ENCODE measurements at places on chromosomes 1 and 21.

DNA sequence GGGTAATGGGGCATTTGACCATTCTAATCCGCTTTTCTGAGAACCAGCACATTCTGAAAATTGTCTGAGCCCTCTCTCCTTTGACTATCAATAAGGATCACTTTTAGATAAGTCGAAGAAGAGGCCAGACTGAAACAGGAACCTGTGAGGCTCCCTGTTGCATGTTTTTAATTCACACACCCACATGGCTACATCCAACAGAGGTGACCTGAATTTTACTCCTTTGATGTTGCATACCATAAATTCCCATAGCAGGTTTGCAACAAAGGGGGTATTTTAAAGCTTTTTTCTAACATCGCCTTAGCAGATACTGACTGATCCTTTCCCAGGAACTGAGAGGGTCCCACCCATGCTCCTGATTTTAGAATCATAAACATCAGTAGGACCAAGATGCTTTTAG, 450.8 kb downstream of the USP25 start:
- no peak for DNase-seq

GRCh38 chr1:175218786-175219434, 26.3 kb upstream of the KIAA0040 start:
- DNase-seq: no peak

DNA sequence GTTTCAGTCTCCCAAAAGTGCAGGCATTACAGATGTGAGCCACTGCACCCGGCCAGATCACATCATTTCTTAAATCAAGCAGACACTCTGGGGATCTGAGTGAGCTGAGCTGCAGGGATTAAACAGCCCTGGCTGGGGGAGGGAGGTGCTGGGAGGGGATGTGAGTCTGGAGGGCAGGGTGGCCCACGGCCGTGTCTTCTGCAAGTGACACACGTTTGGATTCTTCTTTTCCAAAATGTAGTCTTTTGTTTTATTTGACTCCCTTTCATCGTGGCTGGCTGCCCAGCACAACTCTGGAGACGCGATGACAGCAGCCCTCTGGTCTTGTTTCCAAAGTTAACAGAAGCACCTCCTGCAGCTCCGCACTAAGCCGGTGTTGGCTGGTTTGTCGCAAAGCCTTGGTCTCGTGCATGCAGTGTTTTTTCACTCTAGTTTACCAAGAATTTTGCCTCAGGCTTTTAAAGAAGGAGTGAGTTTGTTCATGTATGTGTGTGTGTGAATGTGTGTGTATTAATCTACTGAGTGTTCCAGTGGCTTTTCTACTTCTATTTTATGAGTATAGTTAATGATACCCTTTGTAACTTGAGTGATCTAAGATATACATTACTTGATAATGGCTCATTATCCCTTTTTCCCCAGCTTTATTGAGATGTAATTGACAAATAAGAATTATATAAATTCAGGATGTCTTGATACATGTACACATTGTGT, 2.8 kb upstream of the KRTAP10-5 start:
- DNase-seq: no peak

DNA sequence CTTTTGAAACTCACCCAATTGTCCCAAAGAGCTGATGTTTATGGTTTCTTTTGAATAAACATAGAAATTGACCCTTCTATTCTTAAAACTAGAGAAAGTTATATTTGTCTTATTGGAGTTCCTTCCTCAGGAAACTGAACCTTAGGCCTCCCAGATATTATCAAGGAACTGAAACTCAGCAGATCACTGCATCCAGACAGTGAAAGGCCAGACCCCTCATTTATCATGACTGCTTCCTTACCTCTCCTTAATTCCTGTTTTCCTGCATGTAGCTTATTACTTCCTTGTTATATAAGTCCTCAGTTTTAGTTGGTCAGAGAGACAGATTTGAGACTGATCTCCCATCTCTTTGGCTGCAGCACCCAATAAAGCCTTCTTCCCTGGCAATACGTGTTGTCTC, 27.5 kb downstream of the SLC22A15 start:
- DNase-seq: no peak

DNA sequence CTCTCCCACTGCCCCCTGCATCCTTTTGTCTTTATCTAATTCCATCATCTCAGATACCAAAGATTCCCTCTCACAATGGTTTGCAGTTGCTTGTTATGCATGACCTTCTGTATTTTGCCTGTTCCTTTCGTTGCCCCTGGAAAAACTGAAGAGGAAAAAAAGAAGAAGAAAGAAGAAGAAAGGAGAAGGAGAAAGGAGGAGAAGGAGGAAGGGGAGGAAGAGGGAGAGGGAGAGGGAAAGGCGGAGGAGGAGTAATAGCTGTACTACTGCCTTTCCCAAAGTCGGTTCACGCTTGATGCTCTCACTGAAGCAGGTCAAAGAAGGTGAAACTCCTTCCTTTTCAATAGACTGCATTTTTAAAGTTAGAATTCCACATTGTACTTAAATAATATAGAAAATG, 513.8 kb downstream of the PTPRC start:
- no peak for DNase-seq

GRCh38 chr1:64199154-64199553, 4.3 kb upstream of the UBE2U start:
- no peak for DNase-seq

- DNase-seq: no peak
Measured at GRCh38 chr1:92886886-92887419, 55.1 kb downstream of the RPL5 start.

GRCh38 chr21:34205811-34206571, 132.6 kb downstream of the MRPS6 start:
- DNase-seq: peak; percentile 92

- no peak for DNase-seq
Measured at GRCh38 chr21:45423968-45424853, 19.2 kb downstream of the COL18A1 start.

DNA sequence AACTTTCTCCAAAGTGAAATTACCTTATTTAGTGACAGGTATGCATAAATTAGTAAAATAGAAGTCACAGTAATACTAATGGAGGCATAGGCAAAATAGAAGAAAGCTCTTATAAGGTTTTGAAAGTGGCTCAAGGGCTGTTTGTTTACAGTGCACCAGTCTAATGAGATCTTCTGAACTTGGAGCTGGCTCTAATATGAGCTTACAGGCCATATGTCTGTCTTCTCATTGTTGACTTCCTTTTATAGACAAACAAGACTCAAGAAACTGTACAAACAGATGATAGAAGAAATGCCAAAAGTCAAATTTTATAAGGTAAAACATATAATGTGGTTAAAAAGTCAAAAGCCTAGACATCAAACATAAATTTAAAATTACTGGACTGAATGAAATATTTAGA, 207.5 kb upstream of the NEGR1 start:
- no peak for DNase-seq

DNA sequence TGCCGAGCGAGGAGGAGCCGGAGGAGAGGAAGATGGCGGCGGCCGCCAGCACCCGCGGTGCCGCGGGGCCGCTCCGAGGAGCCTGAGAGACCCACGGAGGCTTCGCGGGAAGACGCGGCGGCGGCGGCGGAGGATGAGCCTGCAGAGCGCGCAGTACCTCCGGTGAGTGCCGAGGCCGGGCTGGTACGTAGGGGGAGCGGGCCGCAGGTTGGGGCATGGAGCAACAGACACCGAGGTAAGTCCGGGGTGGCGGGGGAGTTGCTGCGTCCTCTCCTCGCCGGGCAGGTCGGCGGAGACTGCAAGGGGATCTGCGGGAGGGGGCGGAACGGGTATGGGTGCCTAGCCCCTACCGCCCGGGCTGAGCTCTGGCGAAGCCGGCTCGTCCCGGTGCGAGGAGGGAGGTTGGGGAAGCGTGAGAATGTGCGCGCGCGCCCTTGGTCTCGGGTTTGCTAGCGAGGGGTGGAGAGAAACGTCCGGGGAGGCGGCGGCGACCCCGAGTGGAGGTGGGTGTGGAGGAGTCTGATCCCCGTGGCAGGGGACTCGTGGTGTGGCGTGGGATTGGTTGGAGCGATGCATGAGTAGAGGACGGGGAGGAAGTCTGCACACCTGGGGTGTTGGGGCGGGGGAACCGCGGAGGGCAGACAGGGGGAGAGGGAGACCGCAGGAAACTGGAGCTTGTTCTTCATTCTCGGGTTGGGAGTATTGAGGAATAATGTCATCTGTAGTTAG, at the start of gene SMG7:
Gene SMG7 (plus strand): TSS at position 12 of the 729 bp plus-strand sequence. CDS start 122 bp downstream, at position 134.
- DNase-seq: no peak

- no peak for DNase-seq
Measured at GRCh38 chr1:245590726-245591125, 435.9 kb downstream of the KIF26B start.

GRCh38 chr1:210917560-210918169, 216.3 kb downstream of the KCNH1 start:
- DNase-seq: no peak

All from DMS 273 treated with DMSO at 0.1 percent for 48 hours (cell line).